ENCODE measurements at places on chromosomes 7 and 10.

DNA sequence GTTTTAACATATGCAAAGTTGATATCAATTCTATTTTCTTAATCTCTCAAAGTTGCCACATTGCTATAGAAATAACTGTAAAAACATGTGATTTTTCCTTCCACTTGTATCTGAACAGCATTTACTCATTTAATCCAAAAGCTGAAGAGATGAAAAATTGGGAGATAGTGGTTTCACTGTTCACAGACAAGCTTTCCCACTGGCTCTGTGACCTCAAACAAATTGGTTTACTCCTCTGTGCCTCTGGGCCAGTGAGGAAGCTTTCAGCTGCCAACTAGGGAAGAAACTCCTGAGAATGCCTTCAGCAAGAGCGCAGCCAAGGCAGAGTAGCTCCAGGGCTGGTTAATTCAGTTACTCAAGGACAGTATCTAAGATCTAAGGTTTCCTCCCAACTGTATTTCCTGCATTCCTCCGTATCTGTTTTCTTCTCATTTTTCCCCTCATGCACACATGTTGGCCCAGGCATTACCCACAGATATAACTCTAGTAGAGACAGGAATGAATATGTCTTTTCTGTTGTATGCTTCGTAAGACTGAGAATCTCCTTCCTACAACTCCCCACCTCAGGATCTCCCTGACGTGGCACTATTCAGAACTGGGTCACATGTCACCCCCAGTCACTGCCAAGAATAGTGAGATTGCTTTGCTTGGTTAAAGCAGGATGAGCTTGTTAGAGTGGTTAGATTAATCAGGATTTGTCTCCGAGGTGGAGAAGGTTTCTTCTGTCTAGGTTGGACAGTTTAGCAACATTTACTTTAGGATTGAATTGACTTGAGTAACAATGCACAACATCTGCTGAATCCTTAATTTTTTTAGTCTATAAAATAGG is 315.7 kb downstream of the NRG3 start:
- no peak for DNase-seq

DNA sequence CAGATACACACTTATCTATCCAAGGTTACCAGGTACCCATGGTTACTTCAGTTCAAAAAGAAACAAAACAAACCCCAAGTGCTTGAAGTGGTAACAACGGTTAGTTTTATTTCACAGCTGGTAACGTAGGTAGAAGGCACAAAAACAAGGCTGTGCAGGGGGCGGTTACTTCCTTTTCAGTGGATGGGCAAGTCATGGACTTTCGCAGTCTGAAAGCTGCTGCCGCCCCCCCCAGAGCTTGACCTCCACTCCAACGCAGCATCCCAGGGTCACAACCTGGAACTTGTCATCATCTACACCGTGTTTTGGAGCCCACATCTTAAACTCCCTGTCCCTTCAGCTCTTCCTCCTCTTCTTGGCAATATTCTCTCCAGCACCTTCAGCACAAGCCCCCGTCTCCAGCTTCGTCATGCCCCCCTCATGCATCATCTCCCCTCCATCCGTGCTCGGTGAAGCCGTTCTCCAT is 181.2 kb upstream of the ITGB1 start:
- DNase-seq: peak; percentile 98

DNA sequence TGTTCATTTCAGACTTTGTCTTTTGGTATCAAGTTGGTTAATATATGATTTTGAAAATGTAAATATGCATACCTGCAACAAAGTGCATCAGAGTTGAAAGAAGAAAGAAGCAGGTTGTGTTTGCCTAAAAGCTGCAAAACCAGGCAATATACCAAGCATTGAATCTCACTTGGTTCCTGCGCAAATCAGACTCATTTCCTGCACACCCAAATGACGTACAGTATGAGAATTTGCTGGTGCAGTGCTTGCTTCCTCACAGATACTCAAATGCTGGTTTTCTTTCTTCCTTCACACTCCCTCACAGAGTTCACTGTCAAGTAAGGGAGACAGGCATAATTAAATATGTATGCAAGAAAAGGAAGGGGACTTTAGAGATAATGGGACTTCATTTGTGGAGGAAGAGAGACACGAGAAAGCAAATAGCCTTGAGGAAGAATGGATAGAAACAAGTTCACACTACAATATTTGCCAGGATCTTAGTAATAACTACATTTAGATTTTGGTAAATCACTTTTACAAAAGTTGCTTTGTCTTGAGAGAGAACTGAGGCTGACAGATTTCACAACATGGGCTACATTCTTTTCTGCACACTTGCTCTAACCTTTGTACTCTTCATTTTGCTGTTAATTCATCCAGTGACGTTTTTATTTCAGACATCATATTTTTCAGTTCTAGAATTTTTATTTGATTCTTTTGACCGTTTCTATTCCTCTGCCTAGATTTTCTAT is 56.9 kb upstream of the AOAH start:
- DNase-seq: no peak

- no peak for DNase-seq
Observed at GRCh38 chr7:85908051-85908450, 721.2 kb upstream of the SEMA3D start.

GRCh38 chr10:104332243-104333031 is 5.8 kb downstream of the ITPRIP start:
- no peak for DNase-seq

DNA sequence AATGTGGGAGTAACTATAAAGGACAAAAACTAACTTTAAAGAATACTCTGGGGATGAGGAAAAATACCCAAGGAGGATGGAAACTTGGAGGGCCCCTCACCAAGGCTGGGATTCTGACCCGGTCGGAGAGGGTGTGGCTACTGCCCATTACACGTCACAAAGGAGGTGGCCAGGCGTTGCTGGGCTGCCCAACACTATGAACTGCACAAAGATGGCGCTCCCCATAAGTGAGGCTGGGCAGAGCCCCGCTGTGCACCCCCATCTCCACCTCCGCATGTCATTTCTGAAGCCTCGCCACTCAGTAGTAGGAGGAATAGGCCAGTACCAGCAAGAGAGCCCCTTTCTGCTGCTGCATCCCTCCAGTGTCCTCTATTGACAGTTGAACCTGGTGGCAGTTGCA is 290.1 kb upstream of the ZNF32 start:
- DNase-seq: no peak

GRCh38 chr7:96218664-96219243 is 103.1 kb downstream of the SLC25A13 start:
- DNase-seq: no peak

All from thymus (tissue), 14 donors.